ENCODE measurements at places on chromosomes 11 and 22.

DNA sequence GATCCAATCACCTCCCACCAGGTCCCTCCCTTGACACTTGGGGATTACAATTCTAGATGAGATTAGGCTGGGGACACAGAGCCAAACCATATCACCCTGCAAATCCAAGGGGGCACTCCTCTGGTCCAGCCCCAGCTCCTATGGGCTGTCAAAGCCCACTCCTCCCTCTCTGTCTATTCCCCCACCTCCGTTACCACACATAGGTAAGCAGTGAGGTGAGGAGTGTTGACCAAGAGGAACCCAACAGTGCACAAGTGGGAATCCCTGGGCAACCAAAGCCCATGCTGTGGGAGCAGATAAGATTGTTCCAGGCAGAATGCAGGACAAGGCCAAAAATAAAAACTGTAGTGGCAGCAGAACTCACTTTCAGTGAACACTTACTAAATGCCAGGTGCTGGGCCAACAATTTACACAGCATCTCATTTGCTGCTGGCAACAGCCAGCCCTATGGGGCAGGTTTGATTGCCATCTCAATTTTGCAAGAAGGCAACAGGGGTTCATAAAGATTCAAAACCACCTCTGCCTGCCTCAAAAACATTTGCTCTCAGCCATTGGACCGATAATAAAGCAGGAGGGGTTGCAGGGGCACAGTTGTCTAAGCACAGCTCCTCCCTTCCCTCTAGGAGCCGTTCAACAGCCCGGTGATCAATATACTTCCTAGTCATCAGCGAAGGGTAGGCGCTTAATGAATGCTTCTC is 8.9 kb downstream of the SDF2L1 start:
- DNase-seq = no peak

DNA sequence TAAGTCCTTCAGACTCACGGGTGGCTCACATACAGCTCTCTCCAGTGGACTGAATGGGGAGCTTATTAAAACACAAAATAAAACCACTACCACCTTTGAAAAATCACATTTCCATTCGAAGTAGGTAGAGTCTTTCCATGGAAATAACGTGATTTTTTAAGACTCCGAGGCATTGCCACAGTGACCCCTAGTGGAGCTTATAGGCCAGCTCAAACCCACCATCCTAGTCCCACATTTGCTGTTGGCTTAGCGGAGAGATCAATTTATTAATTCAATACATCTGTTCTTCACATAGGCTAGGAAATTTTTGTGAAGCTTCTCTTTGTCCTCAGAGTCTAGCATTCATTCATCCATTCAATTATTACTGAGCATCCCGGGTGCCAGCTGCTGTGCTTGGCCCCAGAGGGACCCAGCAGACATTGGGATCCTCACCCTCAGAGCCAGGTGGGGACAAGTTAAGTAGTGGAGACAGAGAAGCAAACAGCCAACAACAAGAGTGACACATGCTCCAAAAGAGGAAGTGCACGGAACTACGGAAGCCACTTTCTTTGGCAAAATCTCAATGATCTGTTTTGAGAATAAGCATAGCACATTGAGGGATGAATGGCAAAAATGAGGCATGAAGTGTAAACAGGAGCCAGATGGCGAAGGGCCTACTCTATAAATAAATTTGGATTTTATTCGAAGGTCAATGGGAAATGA is 10.2 kb upstream of the P4HA3 start:
- peak; percentile 21 for DNase-seq

- no peak for DNase-seq
Measured at GRCh38 chr11:22808571-22809197, 20.9 kb downstream of the SVIP start.

DNA sequence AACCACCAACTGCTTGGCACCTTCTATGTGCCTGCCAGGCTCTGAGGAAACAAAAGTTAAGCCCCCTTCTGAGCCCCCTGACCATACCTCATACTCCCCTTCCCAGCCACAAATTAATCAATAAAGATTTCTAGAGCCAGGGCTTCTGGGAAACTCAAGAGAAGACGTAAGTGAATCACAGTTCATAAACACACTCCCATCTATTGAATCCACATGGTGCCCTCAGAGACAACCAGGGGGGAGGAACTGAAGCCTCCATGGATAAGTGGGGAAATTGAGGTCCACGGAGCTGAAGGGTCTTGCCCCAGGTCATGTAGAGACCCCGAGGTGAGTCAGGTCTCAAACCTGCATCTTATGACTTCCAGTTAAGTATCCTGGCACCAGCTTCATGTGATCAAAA is 150.6 kb downstream of the MN1 start:
- DNase-seq = no peak

DNA sequence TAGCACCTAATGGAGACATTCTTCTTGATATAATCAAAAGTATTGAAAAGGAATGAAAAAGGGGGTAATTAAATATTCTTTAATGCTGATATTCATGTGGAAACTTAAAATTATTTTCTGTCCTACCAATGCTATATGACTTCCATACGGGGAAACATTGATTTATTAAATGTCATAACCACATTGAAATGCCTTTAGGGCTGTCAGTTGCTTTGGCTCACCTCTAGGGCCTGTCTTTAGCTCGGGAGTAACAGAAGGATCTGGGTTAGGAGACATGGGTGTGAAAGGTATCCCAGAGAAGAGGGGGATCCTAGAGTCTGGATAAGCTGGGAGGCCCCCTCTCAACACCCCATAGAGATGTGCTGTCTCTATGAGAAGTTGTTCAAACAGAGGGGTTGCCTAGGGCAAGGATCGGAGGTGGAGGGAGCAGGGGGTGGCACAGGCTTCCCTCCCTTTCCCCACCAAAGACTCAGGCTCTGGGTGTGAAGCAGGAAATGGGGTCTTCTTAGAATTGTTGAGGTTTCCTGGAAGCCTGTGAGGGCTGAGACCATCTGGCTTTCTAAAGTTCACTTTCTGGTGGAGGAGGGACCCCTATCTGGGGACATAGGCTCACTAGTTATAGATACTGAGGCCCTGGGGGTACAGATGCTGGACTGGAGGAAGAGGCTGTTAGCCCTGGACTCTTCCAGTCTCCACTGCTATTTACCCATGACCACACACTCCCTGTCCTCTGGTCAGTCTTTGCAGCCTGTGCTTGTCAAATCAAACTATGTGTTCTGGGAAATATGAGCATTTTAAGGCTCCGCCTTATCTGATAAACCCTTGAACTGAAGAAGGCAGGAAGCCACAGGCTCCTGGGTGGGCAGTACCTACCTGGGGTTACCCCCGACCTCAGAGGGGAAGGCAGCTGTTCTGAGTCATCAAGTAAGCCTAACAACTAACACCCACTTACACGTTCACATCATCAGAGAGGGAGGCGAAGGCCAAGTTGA is 55.8 kb upstream of the RRAS2 start:
- no peak for DNase-seq

GRCh38 chr11:71305451-71306125 is 53.2 kb upstream of the SHANK2 start:
- DNase-seq = no peak

GRCh38 chr11:123543797-123544196 is 110.6 kb downstream of the SCN3B start:
- DNase-seq = peak; percentile 67

GRCh38 chr22:45678961-45679912 is 7.6 kb downstream of the ATXN10 start:
- DNase-seq = peak; percentile 26

DNA sequence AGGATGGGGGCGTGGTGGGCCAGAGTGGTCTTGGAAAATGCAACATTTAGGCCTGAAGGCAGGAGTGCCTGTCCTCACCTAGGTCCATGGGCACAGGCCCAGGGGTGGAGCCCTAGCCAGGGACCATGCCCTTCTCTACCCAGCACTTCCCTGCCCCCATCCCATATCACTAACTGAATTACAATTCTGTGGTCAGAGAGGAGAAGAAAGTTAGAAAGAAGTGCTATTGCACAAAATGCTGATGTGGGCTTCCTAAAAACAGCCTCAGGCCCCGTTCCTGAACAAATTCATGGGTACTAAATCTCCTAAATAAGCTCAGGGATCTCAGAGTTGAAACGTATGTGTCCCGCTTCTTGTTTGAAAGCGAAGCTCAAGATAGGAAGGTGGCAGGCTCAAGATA is 3.5 kb upstream of the ASRGL1 start:
- no peak for DNase-seq

- no peak for DNase-seq
Measured at GRCh38 chr11:97990162-97990920, 1030.4 kb upstream of the CNTN5 start.

DNA sequence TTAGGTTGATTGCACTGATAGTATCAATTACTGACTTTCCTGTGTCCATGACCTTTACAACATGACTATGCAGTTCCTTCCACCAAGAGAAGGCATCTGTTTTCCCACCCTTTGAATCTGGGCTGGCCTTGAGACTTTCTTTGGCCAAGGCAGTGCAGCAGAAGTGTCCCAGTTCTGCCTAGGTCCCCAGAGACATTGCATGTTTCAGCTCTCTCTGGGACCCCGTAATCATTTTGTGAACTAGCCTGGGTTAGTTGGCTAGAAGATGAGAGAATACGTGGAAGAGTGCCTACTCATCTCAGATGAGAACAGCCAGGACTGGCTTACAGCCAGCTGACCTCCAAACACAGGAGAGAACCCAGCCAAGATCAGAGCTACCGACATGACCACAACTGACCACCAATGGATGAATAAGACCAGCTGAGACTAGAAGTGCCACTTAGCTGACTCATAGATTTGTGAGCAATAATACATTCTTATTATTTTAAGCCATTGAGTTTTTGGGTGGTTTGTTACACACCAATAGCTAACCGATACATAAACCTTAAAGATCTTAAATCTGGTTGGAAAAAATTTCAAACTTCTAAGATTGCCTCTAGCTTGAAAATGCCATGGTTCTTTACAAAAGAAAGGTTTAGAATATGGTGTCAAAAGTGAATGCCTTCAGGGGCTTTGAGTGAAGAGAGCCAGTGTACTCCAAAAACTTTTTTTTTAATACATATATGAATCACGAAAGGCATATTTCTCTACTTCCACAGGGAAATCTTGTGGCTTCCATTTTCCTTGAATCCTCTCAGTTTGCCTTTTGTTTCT is 145.2 kb downstream of the FBXO7 start:
- no peak for DNase-seq

DNA sequence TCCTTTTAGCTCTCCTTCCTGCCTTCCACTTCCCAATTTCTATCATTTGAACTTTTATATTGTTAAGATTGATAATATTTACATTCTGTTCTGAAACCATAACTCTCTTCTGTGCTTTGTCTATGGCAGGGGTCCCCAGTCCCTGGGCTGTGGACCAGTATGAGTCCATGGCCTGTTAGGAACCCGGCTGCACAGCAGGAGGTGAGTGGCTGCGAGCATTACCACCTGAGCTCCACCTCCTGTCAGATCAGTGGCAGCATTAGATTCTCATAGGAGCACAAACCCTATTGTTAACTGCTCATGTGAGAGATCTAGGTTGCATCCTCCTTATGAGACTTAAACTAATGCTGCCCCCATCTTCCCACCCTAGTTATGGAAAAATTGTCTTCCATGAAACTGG is 48.4 kb upstream of the HEPHL1 start:
- no peak for DNase-seq

DNA sequence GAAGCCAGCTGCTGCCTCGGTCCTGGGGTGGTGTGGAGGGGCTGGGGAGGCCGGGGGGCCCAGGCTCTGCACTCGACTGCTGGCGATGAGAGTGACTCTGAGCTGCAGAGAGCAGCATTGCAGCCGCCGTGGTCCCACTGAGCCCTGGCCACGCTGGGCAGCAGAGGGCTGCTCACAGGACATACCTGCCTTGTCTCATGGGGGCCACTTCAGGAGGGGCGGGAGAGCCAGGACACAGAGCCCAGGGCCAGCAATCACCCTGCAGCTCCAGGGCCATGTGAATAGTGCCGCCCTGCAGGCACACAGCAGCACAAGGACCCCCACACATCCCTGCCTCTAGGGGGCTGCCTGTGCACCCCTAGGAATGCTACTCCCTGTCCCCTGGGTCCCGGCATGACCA is 147.0 kb downstream of the CRYBB2 start:
- no peak for DNase-seq

GRCh38 chr11:39651857-39652461 is 1807.5 kb downstream of the LRRC4C start:
- DNase-seq = peak; percentile 27

DNA sequence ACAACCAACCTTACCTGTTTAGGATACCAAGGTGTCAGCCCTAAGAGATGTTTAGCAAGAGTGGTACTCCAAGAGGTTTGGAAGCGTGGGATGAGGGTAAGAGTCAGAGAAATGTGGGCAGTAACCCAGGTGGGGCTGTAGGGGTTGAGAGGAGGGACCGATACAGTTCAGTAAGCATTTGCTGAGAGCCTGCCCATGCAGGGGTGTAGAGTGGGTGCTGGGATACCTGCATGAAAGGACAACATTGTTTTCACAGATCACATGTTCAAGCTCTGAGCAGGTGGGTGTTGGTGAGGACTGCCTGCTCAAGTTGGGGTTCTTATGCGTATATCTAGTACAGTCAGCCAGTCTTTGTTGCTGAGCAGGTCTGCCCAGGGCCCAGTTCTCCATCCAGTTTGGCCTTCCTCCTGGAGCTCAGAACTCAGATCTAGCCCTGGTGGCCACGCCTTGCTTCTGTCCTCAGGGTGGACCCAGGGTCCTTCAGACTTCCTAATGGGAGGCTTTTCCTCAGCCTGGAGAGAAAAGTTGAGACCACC is 14.8 kb downstream of the PPFIBP2 start:
- DNase-seq = no peak

DNA sequence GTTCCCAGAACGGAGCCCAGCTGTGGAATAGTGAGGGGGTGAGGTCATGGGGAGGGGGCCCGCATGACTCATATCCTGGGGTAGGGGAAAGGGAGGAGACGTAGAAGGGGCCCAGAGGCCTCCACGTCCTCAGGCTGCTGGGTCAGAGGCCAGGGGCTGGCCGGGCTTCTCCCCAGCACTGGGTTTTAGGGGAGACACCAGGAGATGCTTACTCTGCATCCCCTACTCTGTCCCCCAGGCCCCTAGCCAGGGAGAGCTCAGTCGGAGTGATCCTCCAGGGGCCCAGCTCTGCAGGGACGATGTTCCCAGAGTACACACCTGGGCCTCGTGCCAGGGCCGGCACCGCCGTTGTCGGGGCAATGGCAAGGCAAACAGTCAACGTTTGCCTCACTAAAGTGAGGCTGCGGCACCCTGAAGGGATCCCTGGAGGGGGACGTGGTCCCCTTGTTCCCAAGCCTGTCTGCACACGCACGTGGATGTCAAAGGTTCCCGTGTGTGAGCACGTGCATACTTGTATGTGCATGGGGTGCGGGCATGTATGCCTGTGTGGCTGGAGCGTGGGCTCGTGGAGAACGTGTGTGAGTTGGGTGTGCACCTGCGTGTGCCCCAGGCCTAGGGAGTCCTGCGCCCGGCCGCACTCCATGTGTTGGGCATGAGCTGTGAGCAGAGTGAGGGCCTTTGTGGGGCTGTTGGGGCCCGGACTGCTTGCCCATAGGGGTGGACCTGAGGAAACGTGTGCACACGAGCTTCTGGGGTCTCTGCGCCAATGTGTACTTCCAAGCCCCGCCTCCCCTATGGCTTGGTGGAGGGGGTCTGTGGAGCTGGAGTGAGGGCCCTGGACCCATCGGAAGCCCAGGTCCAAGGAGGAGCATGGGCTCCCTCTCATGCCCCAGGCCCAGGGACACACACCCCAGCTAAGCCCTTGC is 14.2 kb downstream of the PRR33 start:
- DNase-seq = no peak
